AG20443 (cell line): ENCODE measurements at places on chromosomes 2 and 18.

DNA sequence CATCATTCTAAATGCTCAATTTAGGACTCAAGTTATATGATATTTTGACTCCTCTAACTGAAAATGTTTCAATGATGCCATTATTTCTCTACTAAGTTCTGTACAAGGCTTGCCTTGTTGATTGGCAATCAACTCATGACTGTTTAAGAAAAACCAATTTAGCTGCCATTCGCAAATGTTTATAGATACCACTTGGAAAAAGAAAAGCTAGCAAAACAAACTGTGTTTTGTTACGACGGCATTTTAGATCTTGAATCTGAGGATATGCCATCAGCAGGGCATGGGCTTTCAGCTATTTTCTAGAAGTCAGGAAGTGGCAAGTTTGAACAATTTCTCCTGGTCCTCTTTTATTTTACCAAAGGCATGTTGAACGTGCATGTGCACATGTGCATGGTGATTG lies 65.3 kb downstream of the MREG start:
- DNase-seq, result no peak

- DNase-seq, result no peak
Measured at GRCh38 chr2:168317282-168317681, 69.9 kb upstream of the STK39 start.

DNA sequence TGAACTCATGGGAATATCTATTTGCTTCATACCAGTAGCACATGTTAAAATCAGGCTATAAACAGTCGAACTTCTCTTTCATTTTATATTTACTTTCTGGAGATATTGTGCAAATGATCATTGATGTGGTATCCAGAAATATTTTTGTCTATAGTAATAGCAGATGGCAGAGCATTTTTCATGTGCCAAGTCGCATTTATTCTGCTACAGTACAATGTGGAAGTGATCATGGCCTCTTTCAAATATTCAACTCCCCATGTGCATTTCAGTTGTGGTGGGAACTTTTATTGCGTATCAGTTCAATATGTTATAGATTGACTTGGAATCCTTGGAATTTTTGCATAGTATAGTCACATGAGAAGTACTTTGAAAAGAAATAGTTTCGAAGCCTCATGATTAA lies 57.4 kb downstream of the RHBDD1 start:
- DNase-seq, result no peak

DNA sequence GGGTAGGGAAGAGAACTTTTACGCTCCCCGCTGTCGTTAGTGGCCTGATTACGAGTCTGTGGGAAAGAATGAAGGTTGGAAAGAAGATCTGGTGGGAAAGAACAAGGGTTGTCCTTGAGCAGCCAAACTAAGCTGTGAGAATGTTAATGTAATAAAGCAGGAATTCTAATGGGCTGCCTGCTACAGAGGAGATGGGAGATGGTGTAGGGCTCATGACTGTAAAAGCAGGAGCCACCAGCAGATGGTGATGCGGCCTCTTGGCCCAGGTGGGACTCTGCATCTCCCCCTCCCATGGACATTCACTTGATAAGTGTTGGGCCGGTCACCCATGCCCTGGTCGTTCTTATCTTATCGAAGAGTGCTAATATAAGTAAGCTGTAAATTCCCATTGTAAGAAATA lies 150.0 kb downstream of the NEDD4L start:
- no peak for DNase-seq

GRCh38 chr2:240466579-240467148 lies 31.2 kb downstream of the GPC1 start:
- no peak for DNase-seq

DNA sequence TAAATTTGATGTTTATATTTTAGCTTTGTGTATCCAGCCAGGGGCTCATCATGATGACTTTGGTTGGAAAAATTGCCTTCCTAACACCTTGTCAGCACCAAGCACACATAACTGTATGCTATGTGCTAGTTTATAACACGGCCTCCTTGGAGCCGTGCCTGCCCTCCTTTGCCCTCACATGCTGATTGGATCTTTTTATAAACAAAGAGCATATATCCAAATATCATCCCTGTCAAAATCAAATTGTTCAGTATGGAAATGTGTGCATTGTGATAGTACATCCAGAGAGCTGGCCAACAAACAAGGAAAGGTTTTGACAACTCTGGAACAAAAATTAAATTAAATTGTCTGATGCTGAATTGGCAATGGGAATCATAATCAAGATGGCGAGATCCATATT lies 241.5 kb downstream of the DCDC2C start:
- no peak for DNase-seq

DNA sequence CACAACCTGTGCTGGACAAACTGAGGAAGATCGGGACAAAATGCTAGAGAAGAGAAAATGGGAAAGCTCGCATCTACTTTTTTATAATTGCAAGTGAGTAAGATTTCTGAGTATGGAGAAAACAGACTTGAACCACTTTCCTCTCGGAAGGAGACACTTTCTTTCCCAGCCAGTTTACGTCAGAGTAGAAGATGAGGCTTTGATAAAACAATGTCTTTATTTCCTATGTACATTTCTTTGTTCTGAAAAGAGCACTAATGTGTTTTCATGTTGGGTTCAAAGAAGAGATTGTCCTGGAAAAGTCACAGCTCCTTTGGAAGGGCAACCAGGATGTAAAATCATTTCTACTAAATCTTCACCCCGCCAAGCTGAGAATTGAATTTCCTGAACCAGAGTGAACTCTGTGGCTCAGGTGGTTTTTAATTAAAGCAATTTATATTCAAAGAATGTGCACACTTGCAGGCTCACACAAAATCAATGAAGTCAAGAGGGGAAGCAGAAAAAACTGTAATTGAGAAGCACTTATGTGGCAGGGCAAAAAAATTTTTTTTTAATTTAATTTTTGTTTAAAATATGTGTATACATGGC lies 23.4 kb upstream of the ITGA6 start:
- no peak for DNase-seq

- peak; percentile 90 for DNase-seq
Measured at GRCh38 chr2:203804070-203804469, 63.5 kb upstream of the CTLA4 start.

GRCh38 chr2:141331127-141331526 lies 799.7 kb downstream of the LRP1B start:
- no peak for DNase-seq

- DNase-seq, result no peak
Measured at GRCh38 chr18:63730773-63731172, 28.0 kb downstream of the SERPINB11 start.

- no peak for DNase-seq
Measured at GRCh38 chr2:126804347-126804746, 94.3 kb upstream of the TEX51 start.

DNA sequence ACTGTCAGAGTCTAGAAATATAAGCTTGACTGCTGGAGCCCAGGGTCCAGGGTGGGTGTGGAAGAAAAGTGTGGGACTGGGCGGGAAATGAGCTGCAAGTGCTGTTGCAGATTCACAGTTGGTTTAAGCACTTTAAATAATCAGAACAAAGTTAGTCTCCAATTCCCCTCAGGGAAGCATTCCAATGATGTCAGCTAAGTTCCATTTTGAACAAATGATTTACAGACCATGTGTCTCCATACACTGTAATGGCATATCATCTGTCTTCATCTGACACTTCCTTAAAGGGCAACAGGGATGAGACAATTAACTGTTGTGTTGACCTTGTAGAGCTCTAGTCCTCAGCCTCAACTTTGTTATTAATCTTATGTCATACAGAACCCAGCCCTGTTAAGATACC lies 31.5 kb upstream of the REG3A start:
- no peak for DNase-seq

DNA sequence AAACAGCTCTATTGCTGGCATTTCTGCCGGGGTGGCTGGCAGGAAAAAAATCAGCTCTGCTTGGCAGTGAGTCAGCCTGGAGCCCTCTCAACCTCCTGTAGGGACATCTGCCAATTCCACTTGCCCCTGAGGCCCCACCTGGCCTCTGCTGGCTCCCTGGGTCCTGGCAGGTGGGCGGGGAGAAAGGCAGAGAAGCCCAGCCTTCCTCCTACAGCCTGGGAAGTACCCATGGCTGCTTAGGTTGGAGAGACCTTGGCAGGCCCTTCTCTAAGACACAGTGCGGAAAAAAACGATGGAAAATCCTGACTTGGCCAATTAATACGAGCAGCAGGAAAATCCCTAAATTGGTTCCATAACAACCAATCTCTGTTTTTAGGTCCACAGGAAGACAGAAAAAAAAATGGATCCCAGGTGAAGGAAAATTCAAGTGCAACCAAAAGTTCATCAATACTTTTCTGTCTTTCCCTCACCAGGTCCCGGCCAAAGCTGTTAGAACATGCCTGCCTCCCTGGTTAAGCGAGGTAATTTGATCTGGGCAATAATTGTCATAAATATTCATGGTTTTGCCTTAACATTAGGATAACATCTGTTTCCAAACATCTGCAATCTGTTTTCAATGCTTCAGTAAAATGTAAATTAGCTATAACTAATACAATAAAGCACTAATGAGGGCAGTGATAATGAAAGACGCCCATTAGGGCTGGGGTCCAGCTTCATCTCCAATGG lies 245.9 kb downstream of the TFCP2L1 start:
- no peak for DNase-seq
